Stimulated activated CD8-positive, alpha-beta memory T cell treated with anti-CD3 and anti-CD28 coated beads, Interleukin-2, amount 100 ng/mL, for 1 hour (primary cell): ENCODE measurements at places on chromosomes 2 and 18.

DNA sequence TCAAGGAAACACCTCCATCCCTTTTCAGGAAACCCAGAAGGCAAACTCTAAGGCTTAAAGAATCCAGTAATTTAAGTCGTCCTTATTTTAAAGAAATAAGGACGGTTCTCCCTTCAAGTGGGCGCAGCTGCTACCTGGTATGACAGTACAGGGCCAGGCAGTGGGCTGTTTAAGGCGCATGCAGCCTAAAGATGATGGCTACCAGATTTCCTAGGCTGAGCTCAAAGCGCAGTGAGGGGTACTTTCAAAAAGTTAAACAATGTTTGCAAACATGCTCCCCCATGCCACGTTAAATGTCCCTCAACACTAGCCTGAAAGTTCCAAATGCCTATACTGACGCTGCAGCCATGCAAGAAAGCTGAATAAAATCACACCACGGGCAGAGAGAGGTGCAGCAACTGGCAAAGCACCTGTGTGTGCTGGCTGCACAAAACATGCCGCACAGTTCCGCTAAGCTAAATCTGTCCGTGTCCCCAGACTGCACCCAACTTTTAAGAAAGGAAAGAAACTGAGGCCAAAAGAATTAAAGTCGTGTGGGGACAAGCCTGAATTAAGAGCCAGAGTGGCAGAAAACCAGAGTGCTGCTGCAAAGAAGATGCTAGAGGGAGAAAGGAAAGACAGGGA, 583 bp downstream of the HIBCH start:
- peak; percentile 6 for DNase-seq

DNA sequence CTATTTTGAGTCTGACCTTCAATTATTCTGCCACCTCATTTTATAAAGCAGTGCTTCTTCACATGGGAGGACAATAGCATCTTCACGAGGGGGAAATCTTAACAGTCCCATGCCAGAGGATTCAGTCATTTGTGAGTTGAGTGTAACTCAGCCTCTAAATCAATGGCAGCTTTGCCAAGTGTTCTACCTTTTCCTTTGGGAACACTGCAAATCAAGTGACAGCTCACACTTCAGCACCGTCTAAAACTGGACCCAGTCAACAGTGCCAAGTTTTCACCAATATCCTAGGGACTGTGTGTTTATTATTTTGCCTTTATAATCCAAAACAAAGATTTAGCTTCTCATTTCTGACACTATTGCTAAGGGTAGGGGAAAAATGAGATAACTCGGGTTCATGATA, 133.6 kb downstream of the FIGN start:
- DNase-seq: no peak

DNA sequence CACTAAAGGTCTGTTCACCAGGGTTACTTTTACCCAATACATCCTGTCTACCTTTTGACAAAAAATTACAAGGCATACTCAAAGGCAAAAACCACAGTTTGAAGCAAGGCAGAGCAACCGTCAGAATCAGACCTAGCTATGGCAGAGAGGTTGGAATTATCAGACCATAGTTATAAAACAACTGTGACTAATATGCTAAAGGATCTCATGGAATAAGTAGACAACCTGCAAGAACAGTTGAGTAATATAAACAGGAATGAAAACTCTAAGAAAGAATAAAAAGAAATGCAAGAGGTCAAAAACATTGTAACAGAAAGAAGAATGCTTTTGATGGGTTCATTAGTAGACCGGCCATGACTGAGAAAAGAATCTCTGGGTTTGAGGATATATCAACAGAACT, 318.8 kb upstream of the KCNH7 start:
- DNase-seq: no peak

DNA sequence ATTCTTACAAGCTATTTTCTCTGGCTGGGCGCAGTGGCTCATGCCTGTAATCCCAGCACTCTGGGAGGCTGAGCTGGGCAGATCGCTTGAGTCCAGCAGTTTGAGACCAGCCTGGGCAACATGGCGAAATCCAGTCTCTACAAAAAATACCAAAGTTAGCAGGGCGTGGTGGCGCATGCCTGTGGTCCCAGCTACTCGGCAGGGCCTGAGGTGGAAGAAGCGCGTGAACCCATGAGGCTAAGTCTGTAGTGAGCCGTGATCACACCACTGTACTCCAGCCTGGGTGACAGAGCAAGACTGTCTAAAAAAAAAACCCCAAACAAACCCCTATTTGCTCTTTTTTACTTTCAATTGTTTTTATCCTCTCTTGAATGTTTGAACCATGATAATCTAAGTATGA, 37.0 kb downstream of the PPP4R1 start:
- no peak for DNase-seq

- DNase-seq: no peak
Measured at GRCh38 chr2:103788951-103789350, 1027.1 kb downstream of the TMEM182 start.

- no peak for DNase-seq
Measured at GRCh38 chr18:22604390-22604985, 186.8 kb upstream of the CTAGE1 start.

GRCh38 chr2:62653582-62654422, 51.7 kb upstream of the EHBP1 start:
- no peak for DNase-seq

- DNase-seq: no peak
Measured at GRCh38 chr2:69113627-69114026, 100.6 kb downstream of the ANTXR1 start.
